ENCODE measurements at places on chromosomes 2 and 18.

DNA sequence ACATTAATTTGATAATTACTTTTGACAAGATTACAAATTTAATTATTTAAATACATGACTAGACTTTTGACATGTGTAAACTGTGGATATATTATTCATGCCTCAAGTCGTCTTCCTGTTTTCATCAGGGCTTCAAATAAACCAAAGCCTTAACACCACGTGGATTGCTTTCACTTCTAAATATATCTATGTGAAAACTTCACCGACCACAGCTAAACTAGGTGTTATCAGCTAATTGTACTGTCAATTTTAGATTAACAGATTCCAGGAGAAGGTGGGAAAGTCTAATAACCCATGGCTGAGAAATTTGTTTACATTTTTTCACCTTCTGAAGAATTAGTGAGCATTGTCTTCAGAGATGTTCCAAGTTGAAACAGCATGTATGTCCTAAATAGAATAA, 494.7 kb upstream of the FAM98A start:
- no peak for DNase-seq

GRCh38 chr2:150259746-150260145, 227.7 kb downstream of the RND3 start:
- no peak for DNase-seq

- no peak for DNase-seq
Observed at GRCh38 chr2:102703748-102704147, 58.1 kb upstream of the TMEM182 start.

DNA sequence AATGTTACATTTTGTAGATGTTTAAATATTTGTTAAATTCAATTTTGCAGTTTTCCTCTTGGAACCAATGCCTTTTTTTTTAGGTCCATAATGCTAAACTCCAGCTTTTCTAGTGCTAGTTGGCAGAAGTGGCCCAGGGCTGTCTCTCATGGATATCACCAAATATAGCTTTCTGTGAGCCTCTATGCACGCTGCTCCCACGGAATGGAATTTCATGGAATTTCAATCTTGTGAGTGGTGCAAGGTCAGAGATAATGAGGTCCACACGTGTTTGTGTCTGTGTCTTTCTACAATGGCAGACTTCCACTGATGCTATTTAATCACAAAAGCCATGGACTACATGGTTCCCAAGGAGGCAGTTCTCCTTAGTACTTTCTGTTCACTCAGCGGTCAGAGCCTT, 191.5 kb upstream of the PARD3B start:
- no peak for DNase-seq

- no peak for DNase-seq
Observed at GRCh38 chr2:176879426-176879995, 333.1 kb upstream of the HNRNPA3 start.

DNA sequence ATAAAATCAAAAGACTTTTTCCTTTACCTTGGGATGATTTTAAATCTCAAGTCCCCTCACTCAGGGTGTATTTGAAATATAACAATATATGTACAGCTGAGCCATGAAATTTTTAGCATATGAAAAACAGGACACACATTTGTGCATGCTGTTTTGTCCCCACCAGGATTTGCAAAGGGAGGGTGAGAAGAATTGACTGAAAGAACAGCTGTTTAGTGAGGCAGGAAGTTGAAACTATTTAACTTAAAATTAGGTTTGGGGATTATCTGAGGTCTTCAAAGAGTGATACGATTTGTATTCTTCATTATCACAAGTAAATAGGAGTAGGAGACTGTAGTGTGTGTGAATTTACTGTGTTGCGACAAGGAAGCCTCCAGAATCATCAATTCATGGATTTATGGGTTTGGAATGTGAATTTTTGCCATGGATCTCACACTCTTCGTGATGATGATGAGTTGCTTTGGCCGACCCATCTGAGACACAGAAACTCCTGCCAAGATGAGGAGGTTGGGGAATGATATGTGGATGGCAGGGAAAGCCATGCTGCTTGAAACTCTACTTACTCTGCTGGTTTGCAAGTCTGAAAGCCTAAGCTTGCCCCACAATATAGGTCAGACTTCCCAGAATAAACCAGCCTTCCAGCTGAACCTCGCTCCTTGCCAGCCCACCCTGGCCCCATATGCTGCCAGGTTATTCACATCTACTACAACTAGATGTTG, 31.0 kb upstream of the SPATS2L start:
- DNase-seq, result no peak

All from stimulated activated CD4-positive, alpha-beta T cell treated with anti-CD3 and anti-CD28 coated beads, Interleukin-2, amount 100 ng/mL, for 4 hours (primary cell).